ENCODE measurements at places on chromosomes 13 and 19.
A peak's percentile ranks its signal among the peaks of the same experiment; 100 is the strongest.

GRCh38 chr13:40172149-40172591, 494.3 kb downstream of the FOXO1 start:
- DNase-seq = peak; percentile 58

GRCh38 chr13:22014469-22014868, 343.6 kb downstream of the FGF9 start:
- peak; percentile 29 for DNase-seq

- DNase-seq = no peak
These were observed 24.0 kb upstream of the TEX29 start for GRCh38 chr13:111296417-111296816.

DNA sequence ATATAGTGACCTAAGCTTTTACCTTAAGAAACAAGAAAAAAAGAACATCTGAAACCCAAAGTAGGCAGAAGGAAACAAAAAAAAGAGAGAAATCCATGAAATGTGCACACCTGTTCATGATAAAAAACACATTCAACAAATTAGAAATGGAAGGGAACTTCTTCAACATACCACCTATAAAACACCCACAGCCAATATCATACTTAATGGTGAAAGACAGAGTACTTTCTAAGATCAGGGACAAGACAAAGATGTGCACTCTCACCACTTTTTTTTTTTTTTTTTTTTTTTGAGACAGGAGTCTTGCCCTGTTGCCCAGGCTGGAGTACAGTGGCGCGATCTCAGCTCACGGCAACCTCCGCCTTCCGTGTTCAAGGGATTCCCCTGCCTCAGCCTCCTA, 29.2 kb downstream of the ZNF45 start:
- DNase-seq = no peak

DNA sequence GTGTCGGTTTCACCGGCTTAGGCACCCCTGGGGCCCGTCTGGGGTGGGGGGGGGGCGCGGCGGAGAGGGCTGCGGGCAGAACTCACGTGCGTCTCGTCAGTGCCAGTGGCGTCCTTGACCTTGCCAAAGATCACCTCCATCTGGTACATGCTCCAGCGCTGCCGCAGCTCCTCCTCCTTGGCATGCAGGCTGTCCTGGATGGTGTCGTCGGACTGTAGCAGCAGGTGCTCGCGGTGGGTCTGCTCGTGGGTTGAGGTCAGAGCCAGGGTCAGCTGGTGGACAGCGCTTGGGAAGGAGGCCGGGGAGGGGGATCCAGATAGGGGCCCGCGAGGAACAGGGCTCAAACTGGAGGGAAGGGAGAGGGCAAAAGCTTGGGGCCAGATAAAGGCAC, 4.7 kb upstream of the RGL3 start:
- no peak for DNase-seq

All from epithelial cell of esophagus (primary cell).